ENCODE measurements at places on chromosomes 5 and 9.
A peak's percentile ranks its signal among the peaks of the same experiment; 100 is the strongest.

DNA sequence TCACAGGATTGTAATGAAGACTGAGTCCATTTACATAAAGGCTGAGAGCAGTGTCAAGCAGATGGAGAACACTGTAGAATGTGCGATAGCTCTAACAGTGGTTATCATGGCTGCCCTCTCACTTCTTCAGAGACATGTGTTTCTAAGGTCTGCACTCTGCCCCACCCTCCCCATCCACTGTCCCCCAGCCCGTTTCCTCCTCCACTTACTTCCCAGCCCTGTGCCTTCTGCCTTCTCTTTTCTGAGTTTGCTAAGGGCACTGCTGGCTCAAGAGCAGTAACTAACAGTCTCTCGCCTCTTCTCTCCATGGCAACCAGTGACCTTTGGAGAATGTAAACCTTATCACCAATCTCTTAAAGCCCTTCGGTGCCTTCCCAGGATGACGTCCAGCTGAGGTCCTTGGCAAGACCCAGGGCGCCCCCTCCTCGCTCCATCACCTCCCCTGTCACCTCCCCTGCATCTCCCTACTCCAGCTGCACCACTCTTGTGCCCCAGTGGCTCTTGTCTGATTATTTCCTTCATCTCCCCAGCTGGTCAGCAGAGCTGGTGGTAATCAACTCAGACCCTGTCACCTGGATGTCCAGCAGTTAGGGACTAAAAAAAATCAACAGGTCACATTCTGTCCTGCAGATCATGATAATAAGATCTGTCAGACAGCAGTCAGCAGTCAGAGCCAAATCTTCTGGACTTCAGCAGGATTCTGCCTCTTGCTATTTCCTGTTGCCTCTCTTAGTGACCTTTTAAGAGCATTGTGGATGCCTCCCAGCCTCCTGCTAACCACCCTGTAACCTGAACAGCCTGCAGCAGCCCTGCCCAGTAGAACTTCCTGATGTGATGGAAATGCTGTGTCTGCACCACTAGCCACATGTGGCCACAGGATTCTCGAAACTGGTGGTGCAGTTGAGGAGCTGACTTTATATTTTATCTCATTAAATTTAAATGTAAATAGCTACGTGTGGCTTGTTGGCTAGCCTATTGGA lies 9.0 kb downstream of the FXN start:
- H3K4me1 ChIP-seq, result no peaks in the 10 kb centered on the region
- DNase-seq, result no peak
- no peak overlapping the region for H3K4me3 ChIP-seq
- no peak overlapping the region for H3K27ac ChIP-seq

DNA sequence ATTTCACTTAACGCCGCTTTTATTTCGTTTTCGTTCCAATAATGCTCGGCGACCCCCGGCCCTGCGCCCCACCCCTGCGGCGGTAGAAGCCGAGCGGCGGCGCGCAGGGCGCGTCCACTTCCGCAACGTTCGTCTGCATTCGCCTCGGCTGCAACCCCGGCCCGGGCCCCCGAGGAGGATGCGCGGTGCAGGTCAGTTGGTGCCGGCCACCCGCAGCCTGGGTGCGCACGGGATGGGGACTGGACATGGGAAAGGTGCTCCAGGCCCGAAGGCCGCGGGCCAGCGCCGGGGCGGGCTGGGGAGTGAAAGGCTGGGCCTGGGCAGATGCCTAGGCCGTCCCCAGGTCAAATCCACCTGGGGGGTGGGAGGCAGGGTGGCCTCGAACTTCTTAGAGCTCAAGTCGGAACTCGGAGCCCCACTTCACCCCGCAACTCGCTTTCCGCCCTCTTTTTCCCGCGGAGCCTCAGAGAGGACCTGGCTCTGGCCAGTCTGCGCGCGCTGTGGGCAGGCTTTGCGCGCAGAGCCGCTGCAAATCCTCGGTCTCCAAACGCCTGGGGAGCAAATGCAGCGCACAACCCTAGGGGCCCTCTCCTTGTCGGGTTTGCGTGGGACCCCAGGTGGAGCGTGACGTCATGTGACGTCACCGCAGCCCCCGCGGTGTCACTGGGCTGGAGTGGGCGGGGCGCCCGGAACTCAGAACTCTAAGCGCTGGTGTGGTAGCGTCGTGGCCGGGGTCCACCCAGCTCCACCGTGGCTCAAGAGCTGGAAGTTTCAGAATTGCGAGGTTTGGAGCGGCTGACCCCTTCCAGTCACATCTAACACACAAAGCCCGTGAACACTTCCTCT lies 3.3 kb downstream of the TLX3 start:
- no peaks in the 10 kb centered on the region for H3K36me3 ChIP-seq
- no peak overlapping the region for H3K27ac ChIP-seq
- no peak for DNase-seq
- no peaks in the 10 kb centered on the region for H3K4me1 ChIP-seq

- H3K27me3 ChIP-seq, result no peaks in the 10 kb centered on the region
- H3K27ac ChIP-seq, result peak overlapping the region; percentile 78
- H3K36me3 ChIP-seq, result peaks cover 12% of the 10 kb centered on the region
- H3K4me3 ChIP-seq, result peak overlapping the region; percentile 96
These were observed 473 bp downstream of the ZBTB34 start for GRCh38 chr9:126860757-126861466.

GRCh38 chr9:35906923-35907699 lies 1.1 kb downstream of the HRCT1 start:
- DNase-seq, result peak; percentile 42
- H3K36me3 ChIP-seq, result no peaks in the 10 kb centered on the region
- H3K27me3 ChIP-seq, result no peaks in the 10 kb centered on the region
- H3K4me1 ChIP-seq, result peaks cover 43% of the 10 kb centered on the region
- H3K4me3 ChIP-seq, result no peak overlapping the region

GRCh38 chr5:61120534-61120933 lies 41.7 kb downstream of the SMIM15 start:
- no peak overlapping the region for H3K4me3 ChIP-seq
- H3K36me3 ChIP-seq, result no peaks in the 10 kb centered on the region
- no peak for DNase-seq
- H3K27ac ChIP-seq, result no peak overlapping the region
- H3K4me1 ChIP-seq, result no peaks in the 10 kb centered on the region
- no peaks in the 10 kb centered on the region for H3K27me3 ChIP-seq

DNA sequence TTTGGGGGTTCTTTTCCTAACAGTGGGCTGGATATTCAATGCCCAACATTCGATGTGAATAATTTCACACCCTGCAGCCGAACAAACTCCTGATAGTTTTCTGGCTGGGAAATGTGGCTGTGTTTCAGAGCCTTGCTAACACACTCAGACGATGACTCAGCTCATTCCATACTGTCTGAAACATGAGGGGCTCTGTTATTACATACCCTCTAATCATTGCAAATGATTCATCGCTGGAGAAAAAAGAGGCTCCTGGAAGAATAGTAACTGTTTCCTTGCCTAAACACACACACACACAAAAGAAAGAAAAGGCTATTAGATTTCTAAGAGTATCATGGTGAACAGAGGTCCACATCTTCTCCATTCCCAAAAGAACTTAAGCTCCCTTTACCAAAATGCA lies 75.8 kb downstream of the OXCT1 start:
- peak overlapping the region; percentile 74 for H3K27ac ChIP-seq
- no peaks in the 10 kb centered on the region for H3K36me3 ChIP-seq
- H3K4me1 ChIP-seq, result peaks cover 48% of the 10 kb centered on the region
- no peaks in the 10 kb centered on the region for H3K27me3 ChIP-seq

- no peaks in the 10 kb centered on the region for H3K4me1 ChIP-seq
- no peak overlapping the region for H3K4me3 ChIP-seq
- H3K27me3 ChIP-seq, result peaks cover 37% of the 10 kb centered on the region
- no peak overlapping the region for H3K27ac ChIP-seq
- H3K36me3 ChIP-seq, result no peaks in the 10 kb centered on the region
These were observed 74.5 kb upstream of the BARHL1 start for GRCh38 chr9:132507670-132508469.

GRCh38 chr9:19163631-19164030 lies 36.3 kb upstream of the PLIN2 start:
- H3K4me1 ChIP-seq, result no peaks in the 10 kb centered on the region
- no peaks in the 10 kb centered on the region for H3K27me3 ChIP-seq
- no peaks in the 10 kb centered on the region for H3K36me3 ChIP-seq
- no peak overlapping the region for H3K4me3 ChIP-seq
- no peak for DNase-seq
- no peak overlapping the region for H3K27ac ChIP-seq

DNA sequence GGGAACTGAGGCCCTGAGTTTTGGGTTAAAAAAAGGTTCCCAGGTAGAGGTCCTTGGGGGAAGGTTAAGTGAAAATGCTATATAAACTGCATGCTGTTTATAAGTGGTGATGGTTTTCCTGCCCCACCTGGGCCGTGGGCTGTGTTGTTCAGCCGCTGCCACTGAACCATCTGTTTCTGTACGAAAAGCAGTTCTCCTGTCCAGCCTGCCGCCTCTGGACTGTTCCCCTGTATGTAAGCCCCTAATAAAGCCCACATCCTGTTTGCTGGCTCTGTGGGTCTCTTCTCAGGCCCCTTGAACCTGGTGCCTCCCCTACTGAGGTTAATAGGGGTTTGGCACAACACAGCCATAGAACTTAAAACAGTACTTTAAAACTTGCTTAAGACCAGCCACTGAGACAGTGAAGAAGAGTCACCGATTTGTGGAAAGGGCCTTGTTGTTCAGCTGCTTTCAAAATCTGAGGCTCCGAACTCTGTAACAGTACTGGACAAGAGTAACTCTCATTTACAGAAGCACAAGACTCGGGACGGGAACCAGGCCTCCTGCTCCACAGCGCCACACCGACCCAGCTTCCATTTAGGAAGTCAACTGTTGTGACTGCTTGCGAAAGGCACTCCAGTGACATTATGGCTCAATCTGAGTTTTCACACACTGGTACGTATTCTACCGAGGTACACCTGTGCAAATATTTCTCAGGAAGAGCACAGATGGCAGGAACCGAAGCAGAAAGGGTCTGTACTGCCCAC lies 192.5 kb downstream of the CDK5RAP2 start:
- H3K4me1 ChIP-seq, result no peaks in the 10 kb centered on the region
- peaks cover 21% of the 10 kb centered on the region for H3K36me3 ChIP-seq
- H3K27ac ChIP-seq, result no peak overlapping the region
- H3K4me3 ChIP-seq, result no peak overlapping the region

GRCh38 chr5:75052192-75053053 lies at the start of gene GCNT4:
Gene GCNT4, minus strand, starts transcription at chr5:75052558. Its CDS starts 22,521 bp downstream, at chr5:75030037.
- DNase-seq, result peak; percentile 58
- H3K4me3 ChIP-seq, result peak within 1 kb of the TSS; percentile 72
- H3K36me3 ChIP-seq, result no peaks in the 10 kb centered on the region

DNA sequence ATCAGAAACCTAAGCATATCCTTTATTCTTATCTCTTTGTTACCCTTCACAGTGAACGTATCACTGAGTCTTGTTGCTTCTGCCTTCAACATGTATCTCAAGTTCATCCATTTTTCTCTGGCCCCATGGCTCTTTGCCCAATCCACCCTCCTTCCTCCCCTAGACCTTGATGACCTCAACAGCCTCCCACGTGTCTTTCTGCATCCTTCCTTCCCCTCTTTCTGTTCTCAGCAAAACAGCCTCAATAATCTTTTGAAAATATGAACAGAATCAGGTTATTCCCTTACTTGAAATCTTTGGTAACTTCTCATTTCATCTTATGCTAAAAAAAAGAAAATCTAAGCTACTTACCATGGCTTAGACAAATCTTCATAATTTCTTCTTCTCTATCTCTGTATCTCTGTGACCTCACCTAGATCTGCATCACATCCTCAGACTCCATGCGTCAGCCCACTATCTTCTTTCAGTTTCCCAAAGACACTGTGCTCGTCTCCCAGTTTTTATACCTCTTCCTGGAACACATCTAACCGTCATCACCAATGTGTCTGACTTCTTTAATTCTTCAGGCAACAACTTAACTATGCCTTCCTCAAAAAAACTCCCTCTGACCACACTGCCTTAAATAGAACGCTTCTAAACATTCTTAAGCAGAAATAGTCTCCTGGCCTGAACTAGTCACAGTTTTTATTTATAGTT lies 208.0 kb downstream of the PARP8 start:
- H3K36me3 ChIP-seq, result no peaks in the 10 kb centered on the region
- no peak for DNase-seq

DNA sequence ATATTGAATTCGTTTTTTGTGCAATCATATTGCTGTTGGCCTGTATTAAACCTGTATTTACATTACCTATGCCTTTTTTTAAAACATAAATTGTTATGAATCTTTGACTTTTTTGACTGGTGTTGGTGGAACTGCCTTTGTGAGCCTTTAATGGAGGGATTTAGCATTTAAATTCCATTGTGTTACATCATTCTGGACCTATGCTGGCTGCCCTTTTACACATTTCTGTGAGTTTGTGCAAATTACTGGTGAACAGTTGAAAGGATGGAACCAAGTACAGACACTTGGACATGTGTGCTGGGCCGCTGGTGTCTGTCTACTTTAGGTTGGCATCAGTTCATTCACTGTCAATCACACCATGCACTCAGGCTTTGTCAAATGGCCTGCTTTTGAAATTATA lies 3.4 kb downstream of the SNX18 start:
- no peaks in the 10 kb centered on the region for H3K27me3 ChIP-seq
- H3K4me1 ChIP-seq, result peaks cover 21% of the 10 kb centered on the region
- no peak for DNase-seq
- peak overlapping the region; percentile 96 for H3K27ac ChIP-seq
- peak overlapping the region; percentile 71 for H3K4me3 ChIP-seq

DNA sequence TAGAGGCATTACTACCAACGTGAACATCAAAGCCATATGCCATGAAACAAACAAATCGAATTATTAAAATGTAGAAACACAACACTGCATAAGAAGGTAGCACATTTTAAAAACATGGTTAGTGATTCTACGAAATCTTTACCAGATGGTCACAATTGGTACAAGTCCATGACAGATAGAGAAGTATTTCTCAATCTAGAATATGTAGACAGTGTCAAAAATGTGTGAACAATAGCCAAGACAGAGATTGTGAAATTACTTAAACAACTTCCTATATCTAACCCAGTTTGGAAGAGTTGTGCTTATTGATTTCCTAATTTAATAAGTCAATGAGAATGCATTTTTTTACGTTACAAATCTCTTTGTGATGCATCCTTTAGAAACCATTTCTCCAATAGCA lies 1121.6 kb downstream of the MAT2B start:
- no peak for DNase-seq
- H3K27ac ChIP-seq, result no peak overlapping the region
- H3K4me3 ChIP-seq, result no peak overlapping the region

- peak; percentile 45 for DNase-seq
- H3K4me1 ChIP-seq, result peaks cover 45% of the 10 kb centered on the region
- no peak overlapping the region for H3K4me3 ChIP-seq
- no peaks in the 10 kb centered on the region for H3K27me3 ChIP-seq
- H3K27ac ChIP-seq, result peak overlapping the region; percentile 9
- peaks cover 11% of the 10 kb centered on the region for H3K36me3 ChIP-seq
These were observed 30.8 kb downstream of the ZSWIM6 start for GRCh38 chr5:61362796-61363368.

- DNase-seq, result no peak
- H3K27me3 ChIP-seq, result no peaks in the 10 kb centered on the region
- no peak overlapping the region for H3K27ac ChIP-seq
These were observed 94.7 kb upstream of the IFNK start for GRCh38 chr9:27429436-27429835.

GRCh38 chr9:134353539-134353938 lies 27.3 kb downstream of the RXRA start:
- peaks cover 40% of the 10 kb centered on the region for H3K4me1 ChIP-seq
- no peak overlapping the region for H3K27ac ChIP-seq
- H3K27me3 ChIP-seq, result no peaks in the 10 kb centered on the region
- no peak overlapping the region for H3K4me3 ChIP-seq
